ENCODE measurements at places on chromosomes 16 and 17. TPM values are rescaled to one million over a fixed set of nuclear protein-coding genes. Genes with fewer than 3 reads are reported as not detected.
A peak's percentile ranks its signal among the peaks of the same experiment; 100 is the strongest.

DNA sequence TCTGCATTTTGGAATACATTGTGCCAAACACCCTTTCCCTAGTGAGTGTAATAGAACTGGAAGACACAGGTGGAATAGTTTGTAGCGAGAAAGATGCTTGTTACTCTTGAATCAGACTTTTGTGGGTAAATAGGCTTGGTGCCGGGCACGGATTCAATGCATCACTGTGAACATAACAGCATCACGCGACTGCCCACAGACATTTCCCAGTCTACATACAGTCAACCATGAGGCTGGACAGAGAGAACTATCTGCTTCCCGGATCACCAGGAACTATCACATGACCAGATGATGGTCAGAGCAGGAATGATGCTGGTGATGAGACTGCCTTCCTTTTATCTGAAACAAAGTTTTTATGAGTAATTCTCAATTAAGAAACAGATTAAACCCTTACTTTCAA, 397 bp upstream of the KRTAP9-2 start:
- no peaks in the 10 kb centered on the region for H3K36me3 ChIP-seq
- no peak for DNase-seq
- H3K27ac ChIP-seq = no peak overlapping the region
- no peaks in the 10 kb centered on the region for H3K27me3 ChIP-seq
- no peak overlapping the region for H3K4me3 ChIP-seq

DNA sequence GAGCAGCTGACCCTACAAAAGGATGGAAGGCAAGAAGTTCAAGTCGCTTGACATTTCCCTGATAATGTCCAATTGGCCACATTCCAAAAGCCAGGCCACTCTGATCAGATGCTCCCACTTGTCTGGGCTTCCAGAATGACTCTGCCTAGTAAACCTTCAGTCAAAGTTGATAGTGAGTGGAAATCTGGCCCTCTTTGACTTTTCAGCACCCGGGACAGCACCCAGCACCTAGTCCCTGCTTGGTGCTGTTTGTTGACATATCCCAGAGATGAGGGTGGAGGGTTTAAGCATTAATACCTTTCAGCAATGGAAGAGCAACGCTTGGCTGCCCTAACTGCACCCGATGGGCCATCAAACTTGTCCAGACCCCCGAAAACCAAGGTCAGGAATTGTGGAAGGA, 131.3 kb downstream of the AIPL1 start:
- H3K27ac ChIP-seq = no peak overlapping the region
- H3K36me3 ChIP-seq = no peaks in the 10 kb centered on the region
- no peaks in the 10 kb centered on the region for H3K4me1 ChIP-seq
- H3K4me3 ChIP-seq = no peak overlapping the region

GRCh38 chr17:17496189-17497064, at the start of gene RASD1:
Gene RASD1, minus strand, starts transcription at chr17:17496395. Its CDS starts 214 bp downstream, at chr17:17496181.
- DNase-seq = peak; percentile 97
- H3K36me3 ChIP-seq = peaks cover 10% of the 10 kb centered on the region
- peaks cover 19% of the 10 kb centered on the region for H3K27me3 ChIP-seq
- H3K4me1 ChIP-seq = no peaks in the 10 kb centered on the region
- H3K27ac ChIP-seq = no peak within 1 kb of the TSS

DNA sequence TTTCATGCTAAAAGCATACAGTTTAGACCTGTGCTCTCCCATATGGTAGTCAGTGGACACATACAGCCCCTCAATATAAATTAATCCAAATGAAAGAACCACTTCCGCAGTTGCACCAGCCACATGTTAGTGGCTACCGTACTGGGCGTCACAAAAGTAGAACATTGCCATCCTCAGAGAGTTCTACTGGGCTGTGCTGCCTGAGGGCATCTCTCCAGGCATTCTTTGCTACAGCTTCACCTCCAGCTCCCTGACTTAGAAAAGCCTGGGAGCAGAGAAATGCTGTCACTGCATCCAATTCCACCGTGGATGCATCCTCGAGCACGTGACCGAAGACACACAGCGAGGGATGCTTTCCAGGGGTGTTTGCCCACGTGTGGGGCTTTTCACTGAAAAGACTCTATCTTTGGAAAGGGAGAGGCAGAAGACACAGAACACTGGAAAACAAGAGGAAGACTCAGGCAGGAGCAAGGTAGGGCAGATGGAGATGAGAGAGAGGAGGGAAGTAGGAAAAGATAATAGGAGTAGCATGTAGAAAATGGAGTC, 86.4 kb downstream of the GAS7 start:
- no peak for DNase-seq
- H3K36me3 ChIP-seq = no peaks in the 10 kb centered on the region
- no peaks in the 10 kb centered on the region for H3K27me3 ChIP-seq
- H3K4me1 ChIP-seq = no peaks in the 10 kb centered on the region

GRCh38 chr17:15278924-15279477, 13.9 kb upstream of the PMP22 start:
- H3K4me3 ChIP-seq = no peak overlapping the region
- DNase-seq = no peak
- no peaks in the 10 kb centered on the region for H3K27me3 ChIP-seq
- no peak overlapping the region for H3K27ac ChIP-seq

DNA sequence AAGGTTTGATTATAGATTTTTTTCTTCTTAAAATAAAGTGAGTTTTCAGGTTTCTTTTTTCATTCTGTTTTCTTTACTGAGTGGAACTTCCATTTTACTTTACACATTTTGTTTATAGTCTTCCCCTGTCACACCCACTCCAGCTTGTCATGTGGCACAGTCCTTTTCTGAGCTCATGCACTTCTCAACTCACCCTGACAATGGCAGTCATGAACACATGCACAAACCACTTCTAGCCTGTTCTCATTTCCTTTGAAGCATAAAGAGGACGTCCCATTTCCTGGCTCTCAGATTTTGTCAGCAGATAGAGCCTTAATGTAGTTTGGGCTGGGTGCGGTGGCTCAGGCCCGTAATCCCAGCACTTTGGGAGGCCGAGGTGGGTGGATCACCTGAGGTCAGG, 168.0 kb downstream of the AHSP start:
- no peaks in the 10 kb centered on the region for H3K4me1 ChIP-seq
- DNase-seq = no peak
- no peak overlapping the region for H3K27ac ChIP-seq
- peaks cover 21% of the 10 kb centered on the region for H3K27me3 ChIP-seq

- no peaks in the 10 kb centered on the region for H3K4me1 ChIP-seq
- no peaks in the 10 kb centered on the region for H3K27me3 ChIP-seq
- no peaks in the 10 kb centered on the region for H3K36me3 ChIP-seq
Measured at GRCh38 chr17:48176471-48176855, 68.9 kb downstream of the SNX11 start.

- H3K4me1 ChIP-seq = no peaks in the 10 kb centered on the region
- no peak overlapping the region for H3K4me3 ChIP-seq
- no peaks in the 10 kb centered on the region for H3K27me3 ChIP-seq
- H3K27ac ChIP-seq = no peak overlapping the region
- H3K36me3 ChIP-seq = no peaks in the 10 kb centered on the region
- no peak for DNase-seq
Measured at GRCh38 chr16:9447195-9447551, 355.7 kb downstream of the HAPSTR1 start.

- peaks cover 6% of the 10 kb centered on the region for H3K27me3 ChIP-seq
- H3K4me3 ChIP-seq = no peak overlapping the region
- H3K27ac ChIP-seq = no peak overlapping the region
Measured at GRCh38 chr17:80598813-80599545, 54.3 kb downstream of the RPTOR start.

- no peak overlapping the region for H3K4me3 ChIP-seq
- H3K27me3 ChIP-seq = peaks cover 30% of the 10 kb centered on the region
- peak; percentile 95 for DNase-seq
- H3K4me1 ChIP-seq = no peaks in the 10 kb centered on the region
Measured at GRCh38 chr17:39663688-39664580, 1.2 kb upstream of the TCAP start.

- no peak for DNase-seq
- H3K4me1 ChIP-seq = no peaks in the 10 kb centered on the region
- no peak overlapping the region for H3K27ac ChIP-seq
- no peak overlapping the region for H3K4me3 ChIP-seq
- H3K36me3 ChIP-seq = no peaks in the 10 kb centered on the region
Measured at GRCh38 chr16:83959656-83960434, 6.8 kb downstream of the OSGIN1 start.

DNA sequence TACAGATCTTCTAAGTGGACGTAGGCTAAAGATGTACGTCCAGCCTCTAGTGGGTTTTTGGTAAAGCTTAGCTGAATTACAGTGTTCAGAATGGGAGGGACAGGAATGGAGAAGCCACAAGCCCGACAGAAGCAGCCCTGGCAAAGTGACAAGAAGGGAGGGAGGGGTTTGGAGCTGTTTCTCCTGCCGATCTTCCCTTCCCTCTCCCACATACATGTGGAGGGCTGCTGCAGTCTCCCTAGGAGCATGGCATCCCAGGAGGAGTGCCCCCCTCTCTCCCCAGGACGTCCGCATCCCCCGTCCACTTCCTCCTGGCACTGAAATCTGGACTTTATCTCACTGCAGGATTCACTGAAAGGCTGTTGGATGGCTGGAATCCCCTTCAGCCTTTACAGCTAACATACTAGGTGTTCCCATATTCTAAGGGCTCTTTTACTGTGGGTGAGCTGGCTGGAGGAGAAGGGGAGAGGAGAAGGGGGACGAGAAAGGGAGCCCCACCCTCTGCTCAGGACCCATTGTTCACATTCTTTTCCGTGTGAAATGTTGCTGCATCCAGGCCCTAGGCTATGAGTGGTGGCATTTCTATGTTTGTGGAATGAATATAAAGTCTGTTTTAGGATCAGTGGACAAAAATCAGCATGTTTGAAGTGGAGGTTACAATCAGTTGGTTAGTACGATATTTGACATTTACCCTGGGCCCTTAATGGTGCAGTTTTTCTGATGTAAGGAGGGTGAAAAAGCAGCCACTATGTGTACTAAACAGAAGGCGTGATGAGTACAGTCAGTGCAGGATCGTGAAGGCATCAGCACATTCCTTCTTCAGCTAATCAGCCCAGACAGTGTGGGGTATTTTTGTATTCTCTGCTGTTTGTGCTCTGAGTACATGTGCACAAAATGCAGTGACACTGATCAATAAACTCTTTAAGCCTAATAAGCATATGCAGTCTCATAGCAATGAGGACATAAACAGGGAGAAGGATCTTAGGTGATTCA, 94.6 kb downstream of the SPECC1 start:
- H3K4me1 ChIP-seq = no peaks in the 10 kb centered on the region
- no peak overlapping the region for H3K27ac ChIP-seq
- H3K27me3 ChIP-seq = no peaks in the 10 kb centered on the region
- no peaks in the 10 kb centered on the region for H3K36me3 ChIP-seq
- DNase-seq = no peak

DNA sequence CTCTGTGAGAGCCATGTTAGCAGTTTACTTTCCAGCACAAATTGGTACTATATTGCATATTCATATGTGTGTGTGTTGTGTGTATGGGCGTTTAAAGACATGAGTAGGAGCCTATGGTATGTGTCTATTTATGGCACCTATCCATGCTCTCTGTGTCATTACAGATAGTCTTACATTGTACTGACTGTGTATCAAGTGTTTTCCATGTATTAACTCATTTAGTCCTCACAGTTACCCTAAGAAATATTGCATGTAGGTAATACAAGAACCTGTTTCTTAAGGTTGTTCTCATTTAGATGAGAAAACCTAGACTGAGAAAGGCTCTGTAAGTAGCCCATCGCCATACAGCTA, 1.6 kb downstream of the ALG1 start:
- H3K4me1 ChIP-seq = no peaks in the 10 kb centered on the region
- no peak overlapping the region for H3K4me3 ChIP-seq
- no peak for DNase-seq
- no peak overlapping the region for H3K27ac ChIP-seq

- H3K4me1 ChIP-seq = no peaks in the 10 kb centered on the region
- H3K4me3 ChIP-seq = no peak overlapping the region
- H3K36me3 ChIP-seq = peaks cover 75% of the 10 kb centered on the region
- DNase-seq = no peak
Measured at GRCh38 chr17:38905375-38905774, 20.0 kb upstream of the LASP1NB start.

- no peak for DNase-seq
- H3K36me3 ChIP-seq = no peaks in the 10 kb centered on the region
Measured at GRCh38 chr16:88432753-88433152, 20.3 kb upstream of the ZFPM1 start.

GRCh38 chr17:73585583-73585982, 58.7 kb downstream of the SDK2 start:
- no peak overlapping the region for H3K27ac ChIP-seq
- no peak overlapping the region for H3K4me3 ChIP-seq

GRCh38 chr16:88170528-88170991, 212.2 kb upstream of the ZNF469 start:
- DNase-seq = no peak
- H3K27me3 ChIP-seq = no peaks in the 10 kb centered on the region
- H3K27ac ChIP-seq = no peak overlapping the region
- no peaks in the 10 kb centered on the region for H3K36me3 ChIP-seq
- H3K4me1 ChIP-seq = no peaks in the 10 kb centered on the region
- H3K4me3 ChIP-seq = no peak overlapping the region

DNA sequence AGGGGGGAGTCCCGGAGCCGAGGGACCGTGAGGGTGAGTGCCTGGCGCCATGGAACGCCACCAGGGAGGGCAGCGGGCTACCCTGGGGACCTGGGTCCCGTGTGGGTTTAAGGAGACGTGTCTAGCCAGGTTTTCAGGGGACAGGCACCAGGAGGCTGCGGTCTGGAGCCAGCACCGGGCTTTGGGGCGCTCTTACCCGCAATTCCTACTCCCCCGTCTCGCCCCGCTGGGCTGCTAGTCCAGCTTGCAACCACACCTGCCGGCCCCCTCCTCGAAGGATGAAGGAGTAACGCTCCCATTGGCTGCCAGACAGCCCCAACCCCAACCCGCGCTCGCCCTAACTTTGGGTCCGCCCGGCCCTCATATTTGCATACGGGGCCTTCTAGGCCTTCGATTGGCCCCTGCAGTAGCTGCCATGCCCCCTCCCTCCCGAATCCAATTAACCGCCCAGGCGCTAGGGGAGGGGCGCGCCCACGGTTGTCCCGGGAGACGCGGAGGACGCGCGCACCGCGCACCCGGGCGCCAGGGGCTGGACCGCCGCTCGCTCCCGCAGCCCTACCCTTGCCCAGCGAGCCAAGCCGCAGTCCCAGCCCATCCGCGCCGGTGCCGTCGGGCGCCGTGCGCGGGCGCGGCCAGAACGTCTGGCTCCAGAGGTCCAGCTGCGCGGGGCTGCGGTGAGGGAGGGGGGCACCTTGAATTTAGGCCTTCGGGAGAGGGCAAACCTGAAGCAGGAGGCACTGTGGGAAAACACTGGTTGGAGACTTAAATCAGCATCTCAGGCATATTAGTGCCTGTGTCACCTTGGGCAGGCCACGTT, at the start of gene TTLL6:
Gene TTLL6, minus strand, starts transcription at position 456 of the 817 bp plus-strand sequence. Its CDS starts 157 bp downstream, at position 299.
- peaks cover 11% of the 10 kb centered on the region for H3K4me1 ChIP-seq
- peak within 1 kb of the TSS; percentile 50 for H3K27ac ChIP-seq
- H3K4me3 ChIP-seq = peak within 1 kb of the TSS; percentile 77
- H3K36me3 ChIP-seq = no peaks in the 10 kb centered on the region
- H3K27me3 ChIP-seq = peaks cover 33% of the 10 kb centered on the region
- peak; percentile 100 for DNase-seq

- H3K27me3 ChIP-seq = no peaks in the 10 kb centered on the region
- no peaks in the 10 kb centered on the region for H3K36me3 ChIP-seq
- H3K4me1 ChIP-seq = no peaks in the 10 kb centered on the region
- H3K27ac ChIP-seq = no peak overlapping the region
Measured at GRCh38 chr16:46765050-46765449, 16.9 kb upstream of the MYLK3 start.

Gene MT1M
- total RNA-seq = not detected

Gene DHX58
- total RNA-seq = 0.48 TPM

Gene FAM117A
- 15.4 TPM for total RNA-seq

Gene KRT34
- not detected for total RNA-seq

Gene LRRC37A
- 4.9 TPM for total RNA-seq

Gene MARCHF10
- total RNA-seq = 0.36 TPM

Gene TPSD1
- total RNA-seq = not detected

Gene HCRT
- total RNA-seq = not detected

Gene SOST
- not detected for total RNA-seq

Gene TSNAXIP1
- total RNA-seq = 3.2 TPM

Gene HIC1
- 0.07 TPM for total RNA-seq

Gene HYDIN
- total RNA-seq = 7.0 TPM
